ENCODE measurements at places on chromosomes 2 and 18. TPM values are rescaled to one million over a fixed set of nuclear protein-coding genes. Genes with fewer than 3 reads are reported as not detected.

RUFY4 gene
- total RNA-seq = not detected

SATB2 gene
- 2.0 TPM for total RNA-seq

ACVR1C gene
- 0.07 TPM for total RNA-seq

ANO7 gene
- 0.59 TPM for total RNA-seq

COL4A3 gene
- 0.04 TPM for total RNA-seq

ABCG8 gene
- total RNA-seq = not detected

C1GALT1C1L gene
- total RNA-seq = 0.20 TPM

LRP1B gene
- 0.20 TPM for total RNA-seq

IL1A gene
- 0.73 TPM for total RNA-seq

OXER1 gene
- total RNA-seq = not detected

DPP10 gene
- not detected for total RNA-seq

XIRP2 gene
- total RNA-seq = not detected

HMSD gene
- not detected for total RNA-seq

CCDC74A gene
- 3.8 TPM for total RNA-seq

DSG4 gene
- not detected for total RNA-seq

CD207 gene
- total RNA-seq = not detected

LTBP1 gene
- 41.9 TPM for total RNA-seq

M1AP gene
- not detected for total RNA-seq

LRP2 gene
- under 0.01 TPM for total RNA-seq

SLC38A11 gene
- total RNA-seq = not detected
